Neuronal stem cell (in vitro differentiated cells): ENCODE measurements at places on chromosomes 16 and 17.

- DNase-seq, result no peak
These were observed 47.6 kb downstream of the IL21R start for GRCh38 chr16:27449434-27450195.

GRCh38 chr16:1288813-1289476, 20.5 kb upstream of the UBE2I start:
- no peak for DNase-seq

DNA sequence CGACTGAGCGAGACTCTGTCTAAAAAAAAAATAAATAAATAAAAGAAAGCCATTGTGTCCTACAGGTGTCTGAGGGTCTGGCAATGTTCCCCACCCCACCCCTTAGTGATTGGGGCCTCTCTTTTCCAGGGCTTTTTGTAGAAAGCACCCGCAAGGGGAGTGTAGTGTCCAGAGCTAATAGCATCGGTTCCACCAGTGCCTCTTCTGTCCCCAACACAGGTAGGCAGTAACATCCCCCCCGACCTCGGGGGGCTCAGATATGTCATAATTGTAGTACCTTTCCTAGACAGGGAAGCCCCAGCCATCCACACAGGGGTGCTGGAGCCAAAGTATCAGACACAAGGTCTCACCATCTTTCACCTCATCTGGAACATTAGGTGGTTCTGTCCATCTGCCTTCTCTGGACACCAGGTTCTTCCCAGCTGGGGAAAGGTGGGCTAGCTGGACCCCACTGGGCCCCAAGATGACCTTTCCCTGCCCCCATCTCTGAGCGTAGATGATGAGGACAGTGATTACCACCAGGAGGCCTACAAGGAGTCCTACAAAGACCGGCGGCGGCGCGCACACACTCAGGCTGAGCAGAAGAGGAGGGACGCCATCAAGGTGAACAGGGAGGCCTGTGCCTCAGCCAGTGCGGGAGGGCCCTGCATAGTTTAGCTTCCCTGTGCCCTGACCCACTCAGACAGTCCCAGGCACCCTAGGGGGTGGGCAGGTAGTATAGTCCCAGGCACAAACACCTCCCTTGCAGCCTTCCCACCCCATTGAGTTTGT, 1.6 kb downstream of the MLX start:
- DNase-seq, result no peak

DNA sequence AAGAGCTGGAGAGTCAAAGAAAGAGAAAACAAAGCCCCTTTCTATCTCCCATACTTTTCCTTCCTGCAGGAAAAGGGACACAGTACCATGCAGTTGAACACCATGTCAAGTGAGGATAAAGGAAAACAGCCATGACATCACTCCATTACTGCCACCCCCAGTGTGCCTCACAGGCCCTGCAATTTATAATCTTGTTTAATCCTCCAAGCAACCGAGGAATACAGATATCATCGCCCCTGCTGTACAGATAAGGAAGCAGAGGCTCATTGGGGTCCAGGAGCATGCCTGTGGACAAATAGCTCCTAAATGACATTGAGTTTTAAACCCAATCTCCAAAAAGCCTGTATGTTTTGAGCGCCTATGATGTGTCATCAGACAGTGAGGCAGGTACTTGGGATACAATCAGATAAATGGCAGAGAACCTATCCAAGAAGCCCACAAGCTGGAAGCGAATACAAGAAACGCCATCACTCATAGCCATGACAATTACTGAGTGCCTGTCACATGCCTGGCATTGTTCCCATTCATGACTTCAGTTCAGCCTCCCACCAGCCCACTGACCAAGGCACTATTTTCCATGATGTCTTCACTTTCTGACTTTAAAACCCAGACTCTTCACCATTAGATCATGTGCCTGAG, 45.5 kb downstream of the CPPED1 start:
- no peak for DNase-seq

DNA sequence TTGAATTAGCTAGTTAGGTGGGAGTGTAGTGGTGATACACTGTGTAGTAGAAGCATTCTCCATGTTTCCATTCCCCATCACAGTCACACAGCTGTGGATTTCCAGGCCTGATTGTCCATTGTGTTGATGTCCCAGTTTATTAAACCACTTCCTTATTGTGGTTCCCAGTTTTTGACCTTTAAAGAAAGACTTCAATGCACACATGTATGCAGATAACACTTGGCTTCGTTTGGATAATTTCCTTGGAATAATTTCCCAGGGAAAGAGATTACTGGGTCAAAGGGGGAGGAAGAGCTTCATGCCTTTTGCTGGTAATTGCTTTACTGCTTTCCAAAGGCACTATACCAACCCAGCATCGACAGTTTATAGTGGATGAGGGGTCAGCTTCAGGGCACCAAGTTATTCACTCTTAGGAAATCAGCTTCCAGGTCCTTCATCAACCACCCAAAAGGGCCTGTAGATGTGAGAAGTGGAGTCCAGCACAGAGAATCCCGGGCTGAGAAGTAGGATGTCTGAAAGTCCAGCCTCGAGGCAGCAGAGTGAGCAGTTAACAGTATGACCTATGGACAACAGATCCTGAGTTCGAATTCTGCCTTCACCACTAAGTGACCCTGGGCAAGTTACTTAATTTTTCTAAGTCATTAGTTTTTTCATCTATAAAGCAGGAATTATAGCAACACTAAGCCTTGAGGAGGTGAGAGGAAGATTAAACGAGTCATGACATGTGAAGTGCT, 31.3 kb upstream of the TNS4 start:
- no peak for DNase-seq

DNA sequence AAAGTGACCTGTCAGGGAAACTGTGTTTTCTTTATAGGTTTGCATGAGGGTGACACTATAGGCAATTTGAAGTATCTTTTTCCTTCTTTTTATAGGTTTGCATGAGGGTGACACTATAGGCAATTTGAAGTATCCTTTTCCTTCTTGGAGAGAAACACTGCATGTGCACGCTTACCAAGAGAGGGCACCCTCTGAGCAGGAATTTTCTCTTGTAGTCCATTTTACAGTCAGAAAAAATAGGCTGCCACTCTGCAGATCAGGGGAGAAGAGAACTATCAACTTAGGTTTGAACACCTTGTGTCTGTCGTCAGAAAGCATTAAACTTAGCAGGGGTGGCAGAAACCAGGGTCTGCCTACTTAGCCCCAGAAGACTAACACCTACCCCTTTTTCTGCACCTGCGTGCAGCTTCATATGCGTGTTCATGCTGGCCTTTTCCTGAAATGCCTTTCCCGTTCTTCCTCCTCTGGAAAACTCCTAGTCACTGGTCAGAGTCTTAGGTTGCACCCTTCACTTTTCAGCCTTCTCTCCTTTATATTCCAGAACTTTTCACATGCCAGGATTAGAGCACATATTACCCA, 16.4 kb upstream of the SMIM36 start:
- peak; percentile 54 for DNase-seq

GRCh38 chr16:68232335-68232734, 3.6 kb downstream of the ESRP2 start:
- DNase-seq, result no peak

DNA sequence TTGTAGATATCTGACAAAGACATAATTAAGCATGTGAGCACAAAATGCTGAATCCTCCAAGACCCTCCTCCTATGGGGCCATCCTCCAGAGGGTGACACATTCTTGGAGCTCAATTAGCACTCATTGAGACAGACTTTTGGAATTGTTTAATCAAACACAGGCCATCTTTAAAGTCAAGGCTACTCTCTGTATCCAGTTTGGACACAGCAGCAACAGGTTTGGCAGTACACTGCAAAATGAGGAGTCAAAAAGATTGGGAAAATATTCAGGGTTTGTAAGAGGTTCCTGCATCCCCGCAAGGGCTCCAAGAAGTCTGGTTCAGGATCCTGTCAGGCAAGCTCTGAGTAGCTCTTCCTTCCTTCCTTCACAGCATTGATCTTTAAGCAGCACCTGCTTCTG, 1.3 kb downstream of the ITFG1 start:
- no peak for DNase-seq

GRCh38 chr16:473046-474043, 47.9 kb downstream of the RAB11FIP3 start:
- no peak for DNase-seq

GRCh38 chr16:75550211-75550662, 5.8 kb downstream of the TMEM231 start:
- no peak for DNase-seq

DNA sequence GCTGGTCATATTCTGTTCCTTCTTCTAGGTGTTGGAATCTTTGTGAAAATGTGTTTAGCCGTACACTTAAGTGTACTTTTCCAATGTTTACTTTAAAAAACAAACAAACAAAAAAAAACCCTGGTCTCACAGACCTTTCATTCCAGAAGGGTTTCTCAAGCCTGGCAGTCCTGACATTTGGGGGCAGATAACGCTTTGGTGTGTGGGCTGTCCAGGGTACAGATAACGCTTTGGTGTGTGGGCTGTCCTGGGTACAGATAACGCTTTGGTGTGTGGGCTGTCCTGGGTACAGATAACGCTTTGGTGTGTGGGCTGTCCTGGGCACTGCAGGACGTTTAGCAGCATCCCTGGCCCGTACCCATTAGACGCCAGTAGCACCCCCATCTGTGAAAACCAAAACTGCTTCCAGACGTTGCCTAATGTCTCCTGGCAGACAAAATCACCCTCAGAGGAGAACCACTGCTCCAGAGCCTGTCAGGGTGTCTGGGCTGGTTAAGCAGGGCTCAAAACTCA, 15.2 kb upstream of the FLCN start:
- no peak for DNase-seq

- DNase-seq, result no peak
These were observed 11.5 kb downstream of the TAC4 start for GRCh38 chr17:49836111-49837030.

DNA sequence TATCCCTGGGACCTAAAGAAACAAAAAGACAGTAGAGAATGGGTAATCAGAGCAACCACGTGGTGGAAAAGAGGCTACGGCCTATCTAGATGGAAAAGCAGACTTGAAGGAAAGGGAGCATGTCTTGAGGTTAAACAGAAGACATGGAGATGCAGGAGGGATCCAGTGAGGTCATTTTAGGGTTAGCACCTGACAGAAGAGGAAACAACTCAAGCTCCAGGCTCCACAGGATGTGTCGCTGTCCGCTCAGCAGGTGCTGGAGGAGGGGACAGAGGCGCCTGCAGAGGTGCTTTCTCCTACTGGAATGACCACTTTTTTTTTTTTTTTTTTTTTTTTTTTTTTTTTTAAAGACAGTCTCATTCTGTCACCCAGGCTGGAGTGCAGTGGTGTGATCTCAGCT, 47.5 kb upstream of the CLEC3A start:
- DNase-seq, result peak; percentile 20

- no peak for DNase-seq
These were observed at the start of gene SLC22A31 for GRCh38 chr16:89200124-89200849. Gene SLC22A31 (minus strand): TSS chr16:89200537. CDS start chr16:89200501, 36 bp downstream.

- DNase-seq, result no peak
These were observed 987.6 kb upstream of the RBFOX1 start for GRCh38 chr16:6345090-6345489.

GRCh38 chr16:82059161-82059982, 24.3 kb downstream of the HSD17B2 start:
- DNase-seq, result no peak

DNA sequence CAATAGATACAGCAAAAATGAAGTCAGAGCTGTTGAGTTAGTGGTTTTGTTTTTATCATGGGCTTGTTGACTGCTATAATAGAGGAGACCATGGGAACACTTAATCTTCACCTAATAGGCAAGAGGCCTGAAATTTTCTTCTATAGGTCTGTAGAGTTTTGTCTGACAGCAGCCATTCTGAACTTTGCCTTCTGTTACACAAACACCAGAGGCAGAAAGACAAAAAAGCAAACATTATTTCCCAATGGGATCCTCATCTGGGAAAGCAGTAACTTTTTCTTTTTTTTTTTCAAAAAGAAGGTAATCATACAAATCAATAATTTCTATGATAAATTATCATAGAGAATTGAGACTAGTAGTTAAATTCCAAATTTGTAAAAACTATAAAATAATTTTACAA, 494.1 kb downstream of the TOX3 start:
- no peak for DNase-seq

- no peak for DNase-seq
These were observed 12.5 kb downstream of the TOM1L2 start for GRCh38 chr17:17959520-17960361.

DNA sequence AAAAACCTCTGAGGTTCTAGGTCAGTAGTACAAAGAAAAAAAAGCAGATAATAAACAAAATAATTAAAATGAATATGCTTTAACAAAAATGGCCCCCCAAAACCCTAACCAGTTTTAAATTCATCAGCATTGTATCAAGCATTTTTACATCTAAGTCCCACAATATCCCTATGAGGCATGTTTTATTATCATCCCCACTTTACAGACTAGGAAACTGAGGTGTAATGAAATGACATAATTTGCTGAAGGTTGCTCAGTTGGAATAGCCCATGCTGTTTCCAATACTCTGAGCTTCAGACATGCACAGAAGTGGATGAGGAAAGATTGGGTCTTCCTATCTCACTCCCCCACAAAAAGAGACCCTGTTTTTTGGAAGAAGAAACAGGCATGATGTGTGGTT, 88.3 kb downstream of the SNX11 start:
- DNase-seq, result no peak

DNA sequence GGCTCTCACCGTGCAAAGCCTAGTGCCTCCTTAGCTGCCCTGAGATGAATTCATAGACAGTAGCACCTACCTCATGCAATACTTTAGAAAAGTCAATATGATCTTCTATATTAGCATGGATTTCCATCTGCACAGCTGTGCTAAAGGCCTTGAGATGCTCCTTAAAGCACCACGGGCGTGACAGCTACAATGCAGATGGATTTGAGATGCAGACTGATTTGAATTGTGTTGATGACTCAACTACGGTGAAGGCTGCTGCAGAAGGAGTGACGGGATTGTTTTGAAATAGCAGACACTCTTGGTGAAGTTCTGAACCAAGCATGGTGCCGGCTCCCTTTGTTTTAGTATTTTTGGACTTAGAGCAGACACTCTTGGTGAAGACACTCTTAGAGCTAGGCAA, 88.2 kb downstream of the SPECC1 start:
- DNase-seq, result no peak

- DNase-seq, result no peak
These were observed 7.4 kb upstream of the TBX4 start for GRCh38 chr17:61444831-61445230.

DNA sequence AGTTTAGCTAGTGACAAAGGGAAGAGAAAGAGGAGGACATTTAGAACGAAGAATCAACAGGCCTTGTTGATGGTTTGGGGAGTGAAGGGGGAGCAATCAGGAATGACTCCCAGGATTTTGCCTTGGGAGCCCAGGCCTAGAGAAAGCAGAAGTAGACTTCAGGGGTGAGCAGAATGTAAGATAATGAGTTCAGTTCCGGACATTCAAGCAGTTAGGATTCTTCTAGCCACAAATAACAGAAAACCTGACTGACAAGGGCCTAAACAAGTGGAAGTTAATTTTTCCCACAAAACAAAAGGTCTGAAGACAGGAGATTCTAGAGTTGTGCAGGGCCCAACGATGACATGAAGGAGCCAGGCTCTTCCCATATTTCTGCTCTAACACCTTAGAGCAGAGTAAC, 45.9 kb downstream of the SKAP1 start:
- no peak for DNase-seq
